ENCODE measurements at places on chromosomes 12 and 14. TPM values are rescaled to one million over a fixed set of nuclear protein-coding genes. Genes with fewer than 3 reads are reported as not detected.

GLIPR1L2 gene
- total RNA-seq: 0.29 TPM

GRCh38 chr14:21215879-21216251 lies 53.4 kb downstream of the HNRNPC start:
- no peak overlapping the region for H3K4me3 ChIP-seq
- H3K36me3 ChIP-seq: peaks cover 44% of the 10 kb centered on the region
- peaks cover 7% of the 10 kb centered on the region for H3K4me1 ChIP-seq
- DNase-seq: no peak

GRCh38 chr14:100778526-100778882 lies 47.4 kb upstream of the MEG3 start:
- no peak overlapping the region for H3K27ac ChIP-seq
- no peak overlapping the region for H3K4me3 ChIP-seq
- H3K4me1 ChIP-seq: peaks cover 25% of the 10 kb centered on the region
- peaks cover 18% of the 10 kb centered on the region for H3K27me3 ChIP-seq
- no peak for DNase-seq

GRCh38 chr12:103905730-103906349 lies 24.4 kb upstream of the HSP90B1 start:
- H3K4me1 ChIP-seq: peaks cover 7% of the 10 kb centered on the region
- H3K27ac ChIP-seq: no peak overlapping the region
- DNase-seq: no peak
- peaks cover 18% of the 10 kb centered on the region for H3K27me3 ChIP-seq
- H3K4me3 ChIP-seq: no peak overlapping the region
